ENCODE measurements at places on chromosomes 3 and 15. TPM values are rescaled to one million over a fixed set of nuclear protein-coding genes. Genes with fewer than 3 reads are reported as not detected.

ACTRT3 gene
- total RNA-seq, result not detected

- DNase-seq, result peak; percentile 93
Measured at GRCh38 chr3:5187156-5187919, at the start of gene EDEM1. Gene EDEM1, plus strand, starts transcription at chr3:5187707. Its CDS starts 99 bp downstream, at chr3:5187806.

DNA sequence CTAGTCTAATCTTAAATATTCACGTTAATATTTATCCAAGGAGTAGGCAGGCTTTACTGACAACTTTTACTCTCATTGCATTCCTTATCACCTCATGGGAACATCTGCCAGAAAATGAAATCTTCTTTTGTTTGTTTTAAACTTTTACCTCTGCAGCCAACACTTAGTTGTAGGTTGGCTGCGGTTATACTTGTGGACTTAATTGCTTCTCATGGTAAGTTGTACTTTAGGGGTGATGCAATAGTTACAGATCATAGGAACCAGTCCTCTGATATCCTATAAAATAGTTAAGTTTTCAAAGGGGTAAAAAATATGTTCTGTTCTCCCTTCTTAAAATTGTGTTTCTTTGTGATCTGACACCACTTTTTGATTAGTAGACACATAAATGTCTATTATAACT, 321.9 kb downstream of the ZPLD1 start:
- no peak for DNase-seq

DNA sequence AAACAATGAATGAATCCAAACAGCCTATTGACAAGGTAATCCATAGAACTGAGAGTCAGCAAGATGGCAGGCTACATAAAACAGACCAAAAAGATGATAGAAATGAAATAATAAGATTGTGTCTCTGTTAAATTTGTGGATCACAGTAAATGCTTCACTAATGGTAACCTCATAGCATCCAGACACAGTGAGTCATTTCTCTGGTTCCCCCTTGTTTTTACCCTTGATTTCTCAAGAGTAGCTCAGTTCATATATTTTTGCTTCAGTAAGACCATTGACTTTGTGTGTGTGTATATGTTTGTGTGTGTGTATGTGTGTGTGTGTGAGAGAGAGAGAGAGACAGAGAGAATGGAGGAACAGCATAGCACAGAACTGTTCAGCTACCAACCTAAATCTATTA, 546.9 kb downstream of the RBMS3 start:
- no peak for DNase-seq

CFAP92 gene
- not detected for total RNA-seq
